ENCODE measurements at places on chromosomes 7 and 10. TPM values are rescaled to one million over a fixed set of nuclear protein-coding genes. Genes with fewer than 3 reads are reported as not detected.

The GDF2 gene
- not detected for total RNA-seq

The MPP7 gene
- 0.35 TPM for total RNA-seq

The NEURL1 gene
- total RNA-seq: 0.47 TPM

The THAP5 gene
- 17.6 TPM for total RNA-seq

- DNase-seq: no peak
Observed at GRCh38 chr7:16697507-16698199, 51.7 kb downstream of the BZW2 start.

DNA sequence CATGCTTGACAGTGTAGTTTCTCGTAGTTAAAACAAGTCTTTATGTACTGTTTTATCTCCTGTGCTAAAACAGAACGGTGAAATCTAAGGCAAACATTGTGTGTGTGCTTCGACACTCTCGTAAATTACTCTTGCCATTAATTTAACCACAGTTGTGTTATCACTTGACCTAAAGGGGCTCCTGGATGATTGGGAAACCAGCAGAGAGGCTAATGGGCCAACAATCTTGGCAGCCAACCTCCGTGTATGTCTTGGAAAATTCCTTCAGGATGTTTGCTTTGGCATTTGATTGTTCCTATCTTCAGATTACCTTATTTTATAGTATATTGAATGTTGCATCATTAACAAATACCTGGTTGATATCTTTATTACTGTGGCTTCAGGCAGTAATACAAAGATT is 409.5 kb downstream of the SDK1 start:
- DNase-seq: no peak

- DNase-seq: no peak
Observed at GRCh38 chr7:157621131-157621681, 284.4 kb downstream of the DNAJB6 start.

GRCh38 chr7:5296611-5297226 is 14.0 kb downstream of the SLC29A4 start:
- no peak for DNase-seq

DNA sequence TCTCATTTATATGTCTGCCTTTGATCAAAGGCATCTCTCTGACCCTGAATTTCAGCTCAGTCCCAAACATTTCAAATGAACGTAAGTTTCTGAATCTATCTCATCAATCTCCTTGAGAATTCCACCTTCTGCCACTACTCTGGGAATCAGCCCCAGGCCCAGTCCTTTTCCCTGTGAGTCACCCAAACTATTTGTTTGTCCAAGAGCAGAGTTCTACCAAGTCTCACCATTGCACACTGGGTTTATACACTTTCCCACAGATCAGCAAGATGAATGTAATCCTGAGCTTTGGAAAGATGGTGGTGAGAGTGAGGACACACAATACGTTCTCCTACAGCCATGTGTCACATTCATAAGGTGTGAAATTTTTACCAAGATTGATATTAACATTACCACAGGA is 251.3 kb upstream of the VWC2 start:
- no peak for DNase-seq

DNA sequence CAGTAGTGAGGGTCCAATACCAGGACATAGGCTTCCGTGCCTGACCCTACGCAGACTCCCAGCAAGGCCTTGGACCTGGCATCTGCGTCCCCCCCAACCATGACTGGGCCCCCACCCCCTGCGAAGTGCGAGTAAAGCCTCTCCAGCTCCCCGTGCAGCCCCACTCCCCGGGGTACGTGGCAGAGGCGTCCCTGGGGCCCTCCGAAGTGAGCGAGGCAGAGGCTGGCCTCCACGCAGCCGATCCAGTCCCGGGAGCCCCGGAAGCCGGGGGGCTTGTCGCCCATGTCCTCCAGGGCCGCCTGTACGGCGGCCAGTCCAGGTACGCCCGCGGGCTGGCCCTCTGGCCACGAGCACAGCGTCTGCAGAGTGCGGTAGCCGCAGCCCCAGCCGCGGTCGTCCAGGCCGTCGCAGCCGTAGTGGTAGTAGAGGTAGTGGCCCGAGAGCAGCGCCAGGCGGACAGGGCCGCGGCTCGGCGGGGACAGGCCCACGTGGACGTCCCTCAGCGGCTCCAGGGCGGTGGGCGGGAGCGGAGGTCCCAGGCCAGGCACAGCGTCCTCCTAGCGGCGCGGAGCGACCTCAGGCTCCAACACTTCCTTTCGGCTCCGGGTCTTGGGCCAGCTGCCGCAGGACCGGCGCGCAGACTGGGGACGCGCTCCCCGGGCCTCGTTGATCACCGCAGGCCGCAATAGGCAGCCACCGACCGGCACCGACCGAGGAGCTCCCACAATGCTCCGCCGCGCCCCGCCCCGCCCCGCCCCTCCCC is at the start of gene UFSP1:
Gene UFSP1 (minus strand): TSS at position 728 of the 763 bp plus-strand sequence. CDS start 444 bp downstream, at position 284.
- DNase-seq: no peak

DNA sequence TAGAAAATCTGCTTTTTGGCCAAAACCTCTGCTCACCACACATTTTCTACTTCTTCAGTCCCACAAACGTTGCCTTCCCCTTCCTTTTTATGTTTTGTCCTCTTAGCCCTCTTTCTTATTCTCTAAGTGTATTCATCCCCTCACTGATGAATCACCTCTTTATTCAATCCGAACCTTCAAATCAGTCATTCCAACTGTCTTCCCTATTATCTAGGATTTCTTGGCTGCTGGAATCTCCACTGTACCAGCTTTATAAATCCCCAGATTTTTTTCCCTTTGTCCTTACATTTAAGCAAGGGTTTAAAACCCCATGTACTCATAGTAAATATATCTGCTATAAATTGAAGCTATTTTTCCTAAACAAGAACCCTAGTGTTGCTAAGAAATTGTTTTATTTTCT is 176.9 kb downstream of the SEMA3A start:
- DNase-seq: no peak

DNA sequence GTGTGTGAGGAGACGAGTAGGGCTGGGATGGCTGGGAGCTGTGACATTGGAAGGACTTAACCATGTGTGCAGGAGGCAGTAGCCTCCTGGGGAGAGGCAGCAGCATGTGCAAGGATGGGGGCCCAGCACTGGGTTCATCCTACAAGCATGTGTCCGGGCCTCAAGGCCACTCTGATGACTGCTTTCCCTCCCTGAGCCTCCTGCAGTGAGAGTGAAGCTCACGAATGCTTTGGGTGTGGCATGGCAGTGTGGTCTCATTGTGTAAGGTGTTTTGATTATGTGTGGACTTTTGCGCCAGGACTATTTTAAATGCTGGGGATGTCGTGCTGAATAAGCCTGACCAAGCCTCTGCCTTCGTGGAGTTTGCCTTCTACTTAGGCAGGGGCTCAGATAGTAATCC is 122.0 kb upstream of the INSYN2A start:
- no peak for DNase-seq
